Activated naive CD4-positive, alpha-beta T cell treated with anti-CD3 and anti-CD28 coated beads, Interleukin-2, amount 50 U/mL, for 16 hours (primary cell): ENCODE measurements at places on chromosomes 3 and 15.

DNA sequence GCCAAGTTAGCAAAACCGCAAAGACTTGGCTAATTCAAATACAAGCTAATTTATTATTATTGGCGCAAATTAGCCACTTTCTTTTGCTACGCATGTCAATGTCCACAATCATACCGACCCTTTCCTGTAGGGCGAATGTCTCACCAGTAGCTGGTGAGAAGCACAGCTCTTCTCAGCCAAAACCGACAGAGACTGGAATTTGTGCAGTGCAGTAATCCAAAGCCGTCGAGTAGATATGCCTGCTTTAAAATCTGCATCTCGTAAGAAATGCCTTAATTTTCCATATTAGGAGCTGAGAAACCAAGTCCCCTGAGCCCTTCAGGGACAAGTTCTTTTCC, 614 bp upstream of the MINDY2 start:
- DNase-seq, result no peak

GRCh38 chr3:27043328-27043955, 325.7 kb downstream of the NEK10 start:
- DNase-seq, result no peak

DNA sequence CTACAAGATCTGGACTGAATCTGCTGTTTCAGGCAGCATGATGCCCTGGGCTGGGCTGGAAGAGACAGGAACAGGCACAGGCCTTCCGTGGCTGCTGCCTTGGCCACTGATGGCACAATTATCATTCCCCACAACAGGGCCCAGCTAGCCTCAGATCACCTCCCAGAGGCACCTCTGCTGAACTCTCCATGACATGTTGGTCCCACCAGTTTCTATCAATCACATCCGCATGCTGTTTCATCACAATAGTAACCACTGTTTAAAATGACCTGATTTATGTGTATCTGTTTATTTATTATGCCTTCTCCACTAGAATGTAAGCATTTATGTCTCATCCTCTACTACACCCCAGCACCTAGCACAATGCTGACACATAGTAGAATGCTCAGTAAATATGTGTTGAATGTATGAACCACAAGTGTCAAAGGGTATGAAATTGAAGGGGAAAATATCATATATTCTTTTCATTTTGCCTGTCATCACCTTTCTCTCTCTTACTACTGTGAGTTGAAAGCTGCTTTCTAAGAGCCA, 32.7 kb upstream of the ZBTB38 start:
- DNase-seq, result no peak

- DNase-seq, result no peak
These were observed 903.7 kb downstream of the EPHA3 start for GRCh38 chr3:90011131-90011530.

DNA sequence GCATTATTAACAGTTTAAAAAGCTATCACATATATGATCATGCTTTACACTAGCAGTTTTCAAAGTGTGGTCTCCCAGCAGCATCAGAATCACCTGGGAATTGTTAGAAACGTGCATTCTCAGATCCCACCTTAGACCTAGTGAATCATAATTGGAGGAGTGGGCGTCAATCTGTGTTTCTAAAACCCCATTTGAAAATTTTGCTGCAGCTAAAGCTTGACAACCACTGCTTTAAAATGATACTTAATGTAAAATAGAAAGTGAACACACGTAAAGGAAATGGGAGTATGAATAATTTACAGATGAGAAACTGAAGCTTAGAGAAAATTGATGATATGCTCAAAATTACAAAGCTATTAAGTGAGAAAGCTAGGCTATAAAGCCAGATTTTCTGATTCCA, 62.3 kb downstream of the SLC9C1 start:
- no peak for DNase-seq

GRCh38 chr15:84824260-84825007, 7.3 kb downstream of the ALPK3 start:
- no peak for DNase-seq

DNA sequence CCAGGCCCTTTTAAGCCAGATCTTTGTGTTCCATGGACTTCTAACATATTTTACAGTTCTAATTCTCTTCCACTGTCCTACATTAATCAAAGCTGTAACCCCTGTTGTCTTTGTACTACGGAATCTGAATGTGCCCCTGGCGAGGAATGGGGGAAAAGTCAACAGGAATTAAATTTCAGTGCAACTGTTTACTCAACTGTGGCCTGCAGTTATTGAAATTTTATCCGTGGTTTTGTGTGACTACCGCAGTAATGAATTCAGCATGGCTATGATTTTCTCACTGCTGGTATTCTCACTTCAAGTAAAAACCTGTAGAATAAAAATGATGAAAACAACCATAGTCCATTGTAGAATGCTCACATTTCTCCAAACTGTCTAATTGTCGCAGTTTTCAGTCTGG, 388.0 kb downstream of the FOXP1 start:
- DNase-seq, result no peak

DNA sequence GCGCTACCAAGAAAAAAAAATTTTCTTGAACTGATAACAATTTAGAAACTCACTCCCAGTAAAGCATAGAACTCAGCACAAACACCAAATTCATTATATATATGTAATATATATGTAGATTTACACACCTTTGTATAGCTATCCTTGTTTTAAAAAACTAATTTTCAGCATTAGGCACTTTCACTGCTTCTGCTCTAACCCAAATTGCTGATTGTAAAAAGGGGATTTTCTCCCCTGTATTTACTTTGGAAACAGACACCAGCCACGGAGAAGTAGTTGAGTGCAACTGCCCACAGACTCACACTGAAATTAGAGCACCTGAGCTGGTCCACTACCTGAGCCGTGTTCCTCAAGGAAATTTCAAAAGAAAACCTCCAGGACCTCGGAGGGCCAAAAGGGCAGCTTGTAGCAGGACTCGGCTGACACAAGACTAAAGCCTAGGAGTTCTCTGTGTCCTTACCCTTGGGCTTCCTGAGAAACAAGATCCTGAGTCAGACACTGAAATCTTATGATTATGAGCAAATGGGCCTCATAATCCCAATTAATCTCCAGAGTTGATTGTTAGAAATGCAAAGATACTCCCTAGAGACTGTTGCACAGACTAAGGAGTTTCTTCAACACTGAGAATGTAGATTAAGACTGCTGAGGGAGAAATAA, 106.0 kb downstream of the TNIK start:
- no peak for DNase-seq

GRCh38 chr3:51559411-51559888, 20.9 kb downstream of the RAD54L2 start:
- no peak for DNase-seq

- no peak for DNase-seq
These were observed 130.2 kb upstream of the COL8A1 start for GRCh38 chr3:99508191-99508590.

GRCh38 chr3:58681863-58682262, 15.3 kb upstream of the FAM3D start:
- no peak for DNase-seq

DNA sequence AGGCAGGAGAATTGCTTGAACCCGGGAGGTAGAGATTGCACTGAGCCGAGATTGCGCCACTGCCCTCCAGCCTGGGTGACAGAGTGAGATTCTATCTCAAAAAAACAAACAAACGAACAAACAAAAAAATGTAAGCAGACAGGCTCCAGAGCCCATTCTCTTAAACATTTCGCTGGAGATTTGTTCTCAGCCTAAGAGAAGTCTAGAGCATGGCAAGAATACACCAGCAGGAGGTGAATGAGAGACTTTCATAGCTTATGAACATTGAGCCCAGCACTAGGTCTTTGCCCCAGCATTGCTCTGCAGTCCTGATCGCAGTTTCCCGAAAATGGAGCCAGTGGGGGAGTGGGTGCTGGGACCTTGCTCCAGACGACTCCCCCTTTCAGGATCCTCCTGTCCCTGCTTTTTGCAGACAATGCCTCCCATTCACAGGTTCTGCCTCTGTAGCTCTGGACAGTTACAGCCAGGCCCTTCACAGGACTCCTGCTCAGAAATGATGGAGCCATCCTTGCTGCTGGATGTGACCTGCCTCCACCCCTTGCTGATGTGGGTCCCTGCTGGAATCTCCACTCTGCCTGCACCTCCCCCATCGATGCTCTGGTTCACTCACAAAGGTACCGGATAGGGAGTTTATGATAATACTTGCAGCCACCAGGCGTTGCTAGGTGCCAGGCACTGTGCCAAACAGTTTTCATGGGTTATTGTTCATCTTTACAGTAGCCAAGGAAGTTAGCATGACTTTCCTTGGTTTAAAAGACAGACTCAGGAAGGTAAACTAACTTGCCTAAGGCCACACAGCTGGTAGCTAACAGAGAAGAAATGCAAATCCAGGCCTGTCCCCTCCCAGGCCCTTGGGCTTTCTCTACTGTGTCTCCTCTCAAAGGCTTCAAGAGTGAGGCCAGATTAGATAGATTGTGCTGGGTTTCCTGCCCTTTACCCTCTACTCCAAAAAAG, 329.7 kb upstream of the TLE3 start:
- no peak for DNase-seq

DNA sequence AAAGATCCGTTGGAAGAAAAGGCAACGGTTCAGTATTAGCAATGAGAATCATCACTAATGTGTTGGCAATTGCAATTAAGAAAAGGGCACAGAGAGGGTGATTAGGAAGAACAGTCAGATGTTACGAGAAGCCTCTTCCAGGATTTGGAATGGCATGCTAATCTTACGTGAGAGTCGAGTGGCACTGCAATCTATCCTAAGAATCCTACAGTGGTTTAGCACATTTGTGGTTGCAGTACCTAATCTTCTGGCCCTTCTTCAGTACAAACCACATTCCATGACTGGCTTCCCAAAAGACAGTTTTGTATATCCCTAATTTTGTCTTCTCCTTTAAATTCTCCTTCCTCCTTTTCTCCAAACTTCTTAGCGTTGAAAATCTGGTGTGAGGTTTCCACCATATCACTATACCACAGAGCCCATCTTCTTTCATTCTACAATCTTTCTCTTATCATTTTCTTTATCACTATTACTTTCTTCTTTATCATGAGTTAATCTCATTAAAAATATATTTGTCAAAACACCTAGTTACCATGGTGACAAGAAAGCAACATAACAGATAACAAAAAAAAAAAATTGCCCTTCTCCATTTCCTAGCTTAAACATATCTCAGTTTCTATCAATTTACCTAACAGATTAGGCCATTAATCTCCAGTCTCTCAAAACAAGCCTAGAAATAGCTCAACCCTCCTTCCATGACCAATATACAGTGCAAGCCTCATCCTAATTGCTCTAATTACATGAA, 60.1 kb downstream of the IGSF11 start:
- no peak for DNase-seq

DNA sequence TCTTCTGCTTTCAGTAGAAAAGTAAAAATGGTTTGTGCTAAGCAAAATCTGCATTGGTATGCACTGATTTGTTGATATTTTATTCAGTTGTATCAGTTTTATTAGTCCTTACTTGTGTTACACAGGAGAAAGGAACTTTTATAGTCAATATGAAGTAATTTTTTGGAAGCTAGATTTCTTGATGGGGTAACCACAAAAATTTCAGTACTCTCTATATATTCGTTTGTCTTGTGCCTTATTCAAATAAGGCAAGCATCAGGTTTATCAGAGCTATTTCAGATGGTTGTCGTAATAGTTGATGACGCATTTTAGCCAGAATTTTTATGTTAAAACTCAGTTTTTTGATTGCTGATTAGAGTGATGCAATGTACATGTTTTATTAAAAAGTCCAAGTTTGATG, 50.7 kb upstream of the NIPA1 start:
- no peak for DNase-seq

DNA sequence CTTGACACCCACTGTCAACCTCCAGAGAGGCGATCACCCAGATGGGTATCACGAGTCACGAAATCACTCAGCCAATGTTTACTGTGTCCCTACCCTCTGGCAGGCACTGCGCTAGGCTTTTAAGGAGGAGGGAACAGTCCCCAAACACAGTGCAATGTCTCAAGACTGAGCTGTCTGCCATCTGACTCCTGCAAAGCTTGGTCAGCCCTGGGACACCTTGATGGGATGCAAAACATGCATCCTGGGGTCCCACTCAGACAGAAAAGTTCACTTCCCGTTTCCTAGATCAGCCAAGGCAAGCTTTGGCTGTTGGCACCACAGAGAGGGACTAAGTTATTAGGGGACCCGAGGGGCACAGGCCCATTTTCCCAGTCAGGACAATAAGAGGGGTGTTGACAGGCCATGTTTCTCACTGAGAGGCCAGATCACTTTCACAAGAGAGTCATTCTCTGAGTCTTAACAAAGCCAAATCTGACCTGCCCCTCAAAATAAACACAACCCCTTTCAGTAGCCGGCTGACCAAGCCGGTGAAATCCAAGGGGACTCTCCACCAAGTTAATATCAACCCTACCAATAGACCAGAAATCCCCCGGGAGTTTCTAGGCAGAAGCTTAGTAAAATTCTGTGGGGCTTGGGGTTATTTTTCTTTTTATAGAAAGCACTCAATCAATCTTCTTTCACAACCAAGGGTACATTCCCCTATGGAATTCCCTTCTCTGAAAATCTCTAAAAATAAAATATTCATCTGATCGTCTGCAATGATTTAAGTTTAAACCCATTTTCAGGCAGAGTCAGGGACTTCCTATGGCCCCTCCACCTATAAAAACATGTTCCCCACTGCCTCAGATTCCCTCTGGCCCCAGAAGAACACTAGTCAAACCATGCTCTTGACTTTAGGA, 3.5 kb downstream of the RFTN1 start:
- DNase-seq, result no peak

DNA sequence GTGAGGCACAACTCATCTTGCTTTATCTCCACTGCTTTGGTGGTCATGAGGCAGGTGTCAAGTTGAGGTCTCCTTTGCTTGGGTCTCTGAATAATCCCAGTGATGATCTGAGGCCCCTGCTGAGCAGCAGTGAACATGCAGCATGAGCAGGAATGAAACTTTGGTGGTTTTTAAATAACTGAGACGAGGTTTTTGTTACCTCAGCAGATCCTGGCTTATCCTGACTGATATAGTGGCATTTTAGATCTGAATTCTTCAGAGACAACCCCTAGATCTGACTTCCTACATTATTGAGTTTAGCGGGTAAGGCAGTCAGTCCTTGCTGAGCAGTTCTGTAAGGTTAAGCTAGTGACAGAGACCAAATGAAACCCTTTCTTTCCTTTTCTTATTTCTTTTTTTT, 230.4 kb downstream of the ARRDC4 start:
- DNase-seq, result no peak

DNA sequence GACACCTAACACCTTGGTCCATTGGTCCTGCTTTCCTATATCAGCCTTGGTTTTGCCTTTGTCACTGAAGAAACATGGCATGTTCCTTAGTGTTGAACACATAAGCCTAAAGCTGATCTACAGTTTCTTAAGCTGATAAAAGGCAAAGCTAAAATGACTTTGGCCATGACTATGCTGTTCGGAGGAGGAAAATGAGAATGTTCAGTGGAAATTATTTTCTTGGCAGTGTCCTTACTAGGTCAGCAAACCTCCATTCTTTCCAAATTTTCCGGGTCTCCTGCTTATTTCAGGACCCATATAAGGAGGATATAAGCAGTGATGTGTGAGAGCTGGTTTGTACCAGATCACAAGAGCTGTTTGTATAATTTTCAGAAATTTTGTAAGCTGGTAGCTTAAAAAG, 832.9 kb upstream of the CFAP20DC start:
- DNase-seq, result no peak

DNA sequence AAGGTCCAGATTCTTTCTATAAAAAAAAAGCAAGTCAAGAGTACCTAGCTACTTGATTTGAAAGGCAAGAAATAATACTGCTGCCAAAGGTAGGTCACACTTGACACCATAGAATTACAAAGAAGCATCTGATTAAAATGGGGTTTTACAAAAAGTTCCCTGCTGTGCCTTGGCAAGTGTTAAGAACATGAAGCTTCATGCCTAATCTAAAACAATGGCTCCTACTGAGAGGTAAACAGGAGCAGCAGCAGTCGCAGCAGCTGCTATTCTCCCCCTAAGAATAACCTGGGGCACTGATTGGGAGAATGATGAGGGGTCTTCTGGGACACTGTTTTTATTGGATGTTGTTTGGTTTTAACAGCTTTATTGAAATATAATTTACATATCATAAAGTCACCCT, 14.1 kb downstream of the UBP1 start:
- DNase-seq, result no peak
